Naive thymus-derived CD4-positive, alpha-beta T cell (primary cell): ENCODE measurements at places on chromosomes 12 and 14. TPM values are rescaled to one million over a fixed set of nuclear protein-coding genes. Genes with fewer than 3 reads are reported as not detected.

Gene ITGB7
- total RNA-seq, result 408 TPM

DNA sequence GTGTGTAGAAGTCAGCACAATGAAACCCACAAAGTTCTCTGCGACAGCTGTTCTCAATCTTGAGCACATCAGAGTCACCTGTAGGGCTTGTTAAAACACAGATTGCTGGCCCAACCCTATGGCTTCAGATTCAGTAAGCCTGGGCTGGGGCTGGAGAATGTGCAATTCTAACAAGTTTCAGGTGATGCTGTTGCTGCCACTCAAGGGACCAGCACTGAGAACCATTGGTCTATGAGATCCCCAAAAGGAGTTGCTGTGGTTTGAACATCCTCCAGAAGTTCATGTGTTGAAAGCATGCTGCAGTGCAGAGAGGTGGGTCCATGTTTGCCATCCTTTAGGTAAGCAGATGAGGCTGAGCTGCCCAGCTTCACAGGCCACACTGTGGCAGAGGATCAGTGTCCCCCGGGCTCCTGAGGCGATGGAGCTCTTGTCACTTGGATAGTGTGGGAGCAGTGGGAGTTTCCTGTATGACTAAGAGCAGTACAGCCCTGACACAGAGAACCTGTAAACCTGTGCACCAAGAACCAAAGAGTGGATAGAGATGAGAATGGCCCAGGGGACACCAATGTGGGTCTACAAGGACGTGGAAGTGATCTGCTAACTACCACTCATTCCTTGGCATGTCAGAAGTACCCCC, 8.0 kb upstream of the RTRAF start:
- DNase-seq, result no peak

GRCh38 chr14:67580336-67581171, 19.5 kb downstream of the PIGH start:
- no peak for DNase-seq

DNA sequence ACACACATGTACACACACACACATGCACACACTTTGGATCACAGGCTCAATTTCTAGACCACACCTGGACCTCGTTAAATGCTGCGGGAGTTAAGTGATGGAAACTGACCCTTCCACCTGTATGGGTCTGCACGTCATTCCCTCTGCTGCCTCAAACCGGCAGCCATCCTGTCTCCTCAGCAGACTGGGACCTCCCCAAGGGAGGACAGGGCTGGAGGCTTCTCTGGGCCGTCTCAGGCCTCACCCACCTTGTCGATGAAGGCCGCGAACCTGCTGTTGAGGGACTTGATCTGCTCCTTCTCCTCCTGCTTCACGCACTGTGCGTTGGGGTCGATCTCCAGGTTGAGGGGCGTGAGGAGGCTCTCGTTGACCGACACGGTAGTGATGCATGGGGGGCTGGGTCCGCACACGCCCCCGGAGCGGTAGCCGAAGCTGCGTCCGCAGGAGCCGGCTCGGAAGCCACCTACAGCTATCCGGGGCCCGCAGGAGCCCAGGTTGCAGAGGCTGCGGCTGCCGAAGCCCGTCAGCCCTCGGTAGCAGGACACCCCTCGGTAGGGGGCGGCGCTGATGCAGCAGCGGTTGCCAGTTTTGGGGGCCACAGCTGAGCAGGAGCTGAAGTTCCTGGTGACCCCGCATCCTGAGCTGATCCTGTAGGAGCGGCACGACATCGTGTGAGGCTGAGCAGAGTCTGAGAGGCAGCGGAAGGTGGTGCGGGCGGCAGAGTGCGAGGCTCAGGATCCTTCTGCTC, at the start of gene KRT85:
KRT85 (minus strand) TSS at position 744 of the 748 bp plus-strand sequence; CDS start at position 668, 76 bp downstream.
- no peak for DNase-seq

GRCh38 chr12:108078428-108078827, 50.7 kb upstream of the WSCD2 start:
- no peak for DNase-seq
